ENCODE measurements at places on chromosomes 2 and 18.
A peak's percentile ranks its signal among the peaks of the same experiment; 100 is the strongest.

- DNase-seq, result peak; percentile 11
Observed at GRCh38 chr2:112646102-112646719, 472 bp downstream of the SLC20A1 start.

DNA sequence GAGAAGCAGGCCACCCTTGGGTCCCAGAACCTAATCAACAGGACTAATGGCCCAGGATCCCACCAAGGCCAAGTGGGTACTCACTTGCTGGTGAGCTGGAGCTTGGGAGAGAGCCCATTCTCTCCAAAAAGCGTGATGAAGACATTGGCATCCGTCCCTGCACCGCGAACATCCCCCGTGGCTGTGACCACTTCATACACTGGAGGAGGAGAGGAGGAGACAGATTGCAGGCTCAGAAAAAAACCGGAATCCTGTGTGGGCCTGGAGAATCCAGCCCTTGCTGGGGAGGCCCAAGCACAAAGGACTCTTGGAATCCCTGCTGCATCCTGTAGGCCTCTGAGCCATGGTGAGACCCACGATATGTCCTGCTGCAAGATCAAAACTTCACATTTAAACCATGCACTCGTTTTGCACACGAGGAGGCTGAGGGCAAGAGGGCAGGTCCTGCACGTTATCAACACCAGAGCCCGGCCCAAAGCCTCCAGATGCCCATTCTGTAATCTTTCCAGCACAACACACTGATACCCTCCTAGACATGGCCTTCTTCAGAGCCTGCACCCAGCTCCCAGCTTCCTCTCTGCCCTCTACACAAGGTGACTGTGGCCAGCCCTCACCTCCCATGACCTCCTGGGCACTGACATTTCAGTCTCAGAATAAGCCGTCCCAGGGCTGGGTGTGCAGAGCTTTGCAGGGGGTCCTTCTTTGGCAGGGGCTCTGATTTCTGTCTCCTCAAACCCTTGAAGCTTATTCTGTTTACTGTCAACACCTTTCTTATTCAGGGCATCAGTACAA is 7.8 kb downstream of the LOXHD1 start:
- no peak for DNase-seq

DNA sequence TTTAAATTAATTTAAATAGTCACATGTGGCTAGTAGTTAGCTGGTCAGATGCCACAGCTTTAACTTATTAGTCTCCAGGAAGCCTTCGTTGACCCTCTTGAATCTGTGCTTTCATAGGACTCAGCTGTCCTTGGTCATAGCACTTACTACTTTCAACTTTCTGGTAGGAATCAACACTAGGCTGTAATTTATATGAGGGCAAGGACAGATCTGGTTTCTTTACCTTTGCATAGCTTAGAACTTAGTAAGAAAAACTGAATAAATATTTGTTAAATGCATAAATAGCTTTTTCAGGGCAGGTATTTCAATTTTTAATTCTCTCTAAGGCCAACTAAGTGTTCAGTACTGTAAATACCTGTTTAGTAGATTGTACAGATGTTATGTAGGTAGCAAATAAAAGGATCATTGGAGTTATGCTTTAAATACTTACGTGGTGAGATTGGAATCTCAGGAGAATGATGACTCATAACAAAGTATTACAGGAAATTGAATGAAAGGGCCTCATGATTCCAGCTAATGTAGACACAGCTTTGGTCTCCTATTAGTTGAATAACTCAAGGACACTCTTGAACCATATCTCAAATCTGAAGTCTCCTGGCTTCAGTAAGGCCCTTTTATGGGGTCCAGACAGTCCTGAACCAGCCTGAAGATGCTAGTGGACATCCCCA is 2.6 kb downstream of the CLIP4 start:
- no peak for DNase-seq

GRCh38 chr2:70095720-70096670 is 8.7 kb downstream of the PCBP1 start:
- no peak for DNase-seq

- DNase-seq, result no peak
Observed at GRCh38 chr18:23875966-23876895, 138.3 kb upstream of the TTC39C start.

DNA sequence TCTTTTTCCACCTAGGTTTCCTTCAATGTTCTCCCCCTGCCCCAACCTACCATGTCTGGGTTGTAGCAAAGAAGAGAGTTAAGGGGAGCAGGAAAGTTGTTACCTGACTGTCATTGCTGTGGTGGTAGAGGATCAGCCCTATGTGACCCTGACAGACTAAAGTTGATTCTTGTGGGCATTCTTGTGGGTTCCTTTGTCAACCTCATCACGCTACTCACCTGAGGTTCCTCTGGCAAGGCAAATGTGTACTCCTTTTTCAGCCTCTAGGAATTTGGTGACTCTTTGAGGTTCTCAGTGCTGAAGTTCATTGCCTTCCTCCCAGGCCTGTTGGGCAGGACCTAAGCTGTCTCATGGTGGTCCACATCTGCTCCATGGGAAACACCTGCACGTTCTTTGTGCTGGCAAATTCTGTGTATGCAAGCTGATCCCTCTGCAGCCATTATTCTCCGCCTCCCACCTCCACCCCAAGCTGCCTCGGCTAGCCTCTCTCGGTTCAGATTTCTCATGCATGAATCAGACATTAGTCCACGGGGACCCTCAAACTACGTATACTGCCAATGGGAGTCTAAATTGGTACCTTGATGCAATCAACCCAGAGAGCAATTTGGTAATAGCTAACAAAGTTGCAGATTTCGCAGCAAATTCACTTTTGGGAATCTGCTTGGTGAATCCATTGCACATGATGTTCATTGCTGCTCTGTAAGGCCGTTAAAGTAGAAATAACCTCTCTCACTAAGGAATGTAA is 1.5 kb upstream of the GMCL1 start:
- no peak for DNase-seq

Data from activated T-helper 1 cell treated with anti-CD3 and anti-CD28 coated beads, Interleukin-2, amount 50 U/mL, for 16 hours (primary cell).